ENCODE measurements at places on chromosomes 2 and 18.

- DNase-seq, result peak; percentile 12
These were observed 47.7 kb upstream of the TMEM247 start for GRCh38 chr2:46431481-46432235.

DNA sequence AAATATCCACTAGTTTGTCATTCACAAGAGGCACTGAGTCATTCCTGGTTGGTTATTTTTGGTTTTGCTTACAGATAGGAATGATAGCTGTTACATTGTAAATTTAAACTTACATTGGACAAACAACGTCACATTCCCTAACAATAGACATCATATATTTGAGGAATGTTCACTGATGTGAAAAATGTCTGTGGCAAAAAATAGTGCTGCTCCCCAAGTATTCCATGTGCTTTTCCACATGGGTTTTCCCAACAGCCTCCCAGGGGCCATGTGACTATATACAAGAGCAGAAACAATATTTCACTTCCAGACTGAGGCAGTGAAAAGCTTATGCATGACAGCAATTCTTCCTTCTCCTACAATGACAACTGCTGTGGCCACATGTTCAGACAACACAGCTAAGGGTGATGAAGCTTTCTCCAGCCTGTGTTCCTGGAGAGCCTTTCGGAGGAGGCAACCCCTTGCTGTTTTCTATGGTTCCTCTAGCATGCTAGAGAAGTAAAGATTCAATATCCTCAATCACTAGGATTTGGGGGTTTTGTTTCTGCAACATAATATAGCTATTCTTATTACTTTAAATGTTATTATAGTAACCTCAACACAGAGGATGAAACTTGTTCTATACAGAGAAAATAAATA is 202.7 kb downstream of the PTH2R start:
- no peak for DNase-seq

DNA sequence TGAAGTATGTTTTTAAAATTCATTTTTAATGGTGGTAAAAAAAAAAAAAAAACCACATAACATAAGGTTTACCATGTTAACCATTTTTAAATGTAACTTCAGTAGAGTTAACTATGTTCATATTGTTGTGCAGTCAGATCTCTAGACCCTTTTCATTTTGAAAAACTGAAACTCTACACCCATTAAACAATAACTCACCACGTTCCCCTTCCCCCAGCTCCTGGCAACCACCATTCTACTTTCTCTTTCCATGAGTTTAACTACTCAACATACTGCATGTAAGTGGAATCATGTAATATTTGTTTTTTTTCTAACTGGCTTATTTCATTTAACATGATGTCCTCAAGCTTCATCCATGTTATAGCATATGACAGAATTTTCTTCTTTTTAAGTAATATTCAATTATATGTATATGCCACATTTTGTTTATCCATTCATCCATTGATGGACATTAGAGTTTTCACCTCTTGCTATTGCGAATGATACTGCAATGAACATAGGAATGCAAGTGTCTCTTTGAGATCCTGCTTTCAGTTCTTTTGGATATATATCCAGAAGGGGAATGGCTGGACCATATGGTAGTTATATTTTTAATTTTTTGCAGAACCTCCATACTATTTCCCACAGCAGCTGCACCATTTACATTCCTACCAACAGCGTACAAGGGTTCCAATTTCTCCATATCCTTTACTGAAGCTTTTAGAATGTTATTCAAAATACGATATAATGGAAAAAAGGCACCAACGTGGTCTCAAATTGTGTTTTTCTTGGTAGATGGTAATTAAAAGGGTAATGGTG is 91.0 kb downstream of the SPTBN1 start:
- DNase-seq, result no peak

- DNase-seq, result no peak
These were observed 32.1 kb upstream of the NCKAP5 start for GRCh38 chr2:133600266-133600928.

DNA sequence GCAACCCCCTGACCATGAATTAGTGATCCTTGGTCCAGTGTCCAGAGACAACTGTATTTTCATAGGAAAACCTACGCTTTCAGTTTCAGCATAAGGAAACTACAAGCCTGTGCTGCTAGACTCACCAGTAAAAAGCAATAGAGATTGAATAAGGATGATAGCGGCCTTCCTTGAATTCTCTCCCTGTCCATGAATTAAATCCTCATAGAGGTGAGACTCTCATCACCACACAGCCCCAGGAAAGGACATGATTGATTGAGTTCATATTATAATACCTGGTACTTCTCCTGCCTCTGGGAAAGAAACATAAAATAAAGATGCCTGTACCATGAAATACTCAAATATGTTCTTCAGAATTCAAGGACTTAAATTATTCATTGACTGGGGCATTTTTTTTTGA is 146.3 kb upstream of the SPOPL start:
- no peak for DNase-seq

GRCh38 chr2:219430633-219431615 is 3.7 kb upstream of the SPEG start:
- peak; percentile 55 for DNase-seq

GRCh38 chr2:20430035-20430434 is 16.8 kb upstream of the RHOB start:
- DNase-seq, result no peak

GRCh38 chr2:176464886-176465564 is 195.8 kb downstream of the MTX2 start:
- no peak for DNase-seq

DNA sequence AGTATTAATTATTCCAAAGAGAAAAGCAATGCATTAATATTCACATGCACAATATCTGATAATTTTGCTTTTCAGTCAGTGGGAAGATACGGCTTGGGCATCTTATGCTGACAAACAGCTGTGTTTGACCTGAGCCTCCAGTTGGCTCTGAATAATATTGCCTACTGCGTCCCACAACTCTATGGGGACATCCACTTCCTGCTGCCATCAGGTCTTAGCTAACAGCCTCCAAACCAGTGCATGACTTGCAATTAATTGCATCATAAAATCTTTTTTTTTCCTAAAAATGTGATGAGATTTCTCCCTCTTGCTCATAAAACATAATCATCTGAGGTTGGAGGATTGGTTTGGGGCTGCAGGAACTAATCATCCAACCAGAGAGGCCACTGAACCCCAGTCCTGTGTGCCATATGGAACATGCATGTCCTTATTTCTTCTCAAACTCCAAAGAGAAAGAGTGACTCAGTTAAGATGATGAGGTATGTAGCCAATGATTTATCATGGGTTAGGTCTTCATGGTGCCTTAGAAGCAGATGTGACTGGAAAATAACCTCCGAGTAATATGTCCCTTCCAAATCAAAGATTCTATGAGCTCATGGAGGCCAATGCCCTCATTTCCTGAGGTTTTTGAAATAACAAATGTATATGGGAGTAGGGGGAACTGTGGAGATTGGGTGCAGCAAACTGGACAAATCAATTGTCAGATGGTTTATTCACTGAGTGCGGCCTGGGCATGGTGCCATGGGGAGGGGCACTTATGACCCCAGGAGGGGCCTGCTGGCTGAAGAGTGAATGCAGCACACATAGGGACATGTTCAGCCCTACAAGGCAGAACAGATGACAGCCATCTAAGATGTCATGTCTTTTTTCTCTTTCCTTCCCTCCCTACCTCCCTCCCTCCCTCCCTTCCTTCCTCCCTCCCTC is 39.4 kb downstream of the EDAR start:
- peak; percentile 9 for DNase-seq

GRCh38 chr2:233152541-233152940 is 92.4 kb downstream of the INPP5D start:
- no peak for DNase-seq

- peak; percentile 53 for DNase-seq
These were observed 51.0 kb upstream of the CYP26B1 start for GRCh38 chr2:72198532-72199241.

GRCh38 chr18:3250237-3251107 is 2.9 kb downstream of the MYL12A start:
- DNase-seq, result peak; percentile 91

DNA sequence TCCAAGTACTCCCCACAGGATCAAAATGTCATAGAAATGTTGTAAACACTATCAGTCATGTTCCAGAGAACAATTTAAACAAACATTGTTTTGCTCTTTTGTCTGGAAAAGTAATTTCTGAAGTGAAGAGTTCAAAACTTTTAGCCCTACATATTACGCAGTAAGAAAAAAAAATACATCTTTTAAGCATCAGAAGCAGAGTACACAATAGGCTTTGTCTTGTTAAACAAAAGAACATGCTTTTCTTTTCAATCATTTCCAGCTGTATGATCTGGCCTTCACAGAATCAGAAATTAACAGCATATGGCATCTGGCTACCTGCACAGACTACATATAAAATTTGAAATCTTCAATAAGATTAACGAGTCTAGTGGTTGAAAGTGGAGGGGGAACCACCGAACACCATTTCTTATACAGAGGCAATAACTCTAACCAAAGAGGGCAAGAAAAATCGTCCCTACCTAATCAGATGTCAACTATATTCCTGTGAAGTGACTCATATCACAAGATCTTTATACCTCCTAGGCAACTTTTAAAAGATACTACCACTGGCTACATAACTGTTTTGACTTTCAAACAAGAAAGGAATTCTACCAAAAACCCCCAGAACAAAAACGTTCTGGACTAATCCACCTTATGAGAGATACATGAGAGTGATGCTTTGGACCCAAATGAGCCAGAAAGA is 149.3 kb downstream of the EXOC6B start:
- peak; percentile 4 for DNase-seq

DNA sequence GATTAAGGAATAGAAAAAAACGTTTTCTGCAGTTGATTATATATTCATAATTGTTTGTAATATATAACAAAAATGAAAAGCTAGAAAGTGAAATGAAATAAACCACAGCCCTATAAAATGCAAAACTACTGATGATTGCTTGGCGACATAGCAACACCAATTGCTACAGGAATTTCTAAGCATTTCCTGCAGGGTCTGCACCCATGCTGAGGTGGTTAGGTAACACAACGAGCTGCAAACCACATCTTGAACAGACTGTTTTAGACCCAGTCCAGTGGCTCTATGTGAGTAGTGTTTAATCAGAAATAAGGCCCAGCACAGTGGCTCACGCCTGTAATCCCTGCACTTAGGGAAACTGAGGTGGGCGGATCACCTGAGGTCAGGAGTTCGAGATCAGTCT is 17.2 kb upstream of the UGT1A9 start:
- no peak for DNase-seq

GRCh38 chr18:45689396-45689795 is 34.6 kb upstream of the SLC14A1 start:
- no peak for DNase-seq

DNA sequence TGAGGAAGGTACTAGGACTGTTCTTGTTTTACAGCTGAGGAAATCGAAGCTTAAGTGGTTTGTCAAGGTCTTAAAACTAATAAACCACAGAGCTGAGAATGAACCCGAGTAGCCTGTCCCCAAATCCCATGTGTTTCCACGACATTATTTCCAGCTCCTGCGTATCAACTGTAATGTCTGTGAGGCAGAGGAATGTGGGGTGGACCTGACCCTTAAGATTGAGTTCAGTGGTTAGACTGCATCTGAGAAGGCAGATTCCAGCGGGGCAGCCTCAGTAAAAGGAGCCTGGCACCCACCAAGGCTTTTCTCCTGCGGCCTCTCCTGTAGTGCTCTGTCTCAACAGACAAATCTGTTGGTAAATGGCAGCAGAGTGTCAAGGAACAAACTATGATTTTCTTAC is 81.9 kb upstream of the TMEM178A start:
- no peak for DNase-seq

DNA sequence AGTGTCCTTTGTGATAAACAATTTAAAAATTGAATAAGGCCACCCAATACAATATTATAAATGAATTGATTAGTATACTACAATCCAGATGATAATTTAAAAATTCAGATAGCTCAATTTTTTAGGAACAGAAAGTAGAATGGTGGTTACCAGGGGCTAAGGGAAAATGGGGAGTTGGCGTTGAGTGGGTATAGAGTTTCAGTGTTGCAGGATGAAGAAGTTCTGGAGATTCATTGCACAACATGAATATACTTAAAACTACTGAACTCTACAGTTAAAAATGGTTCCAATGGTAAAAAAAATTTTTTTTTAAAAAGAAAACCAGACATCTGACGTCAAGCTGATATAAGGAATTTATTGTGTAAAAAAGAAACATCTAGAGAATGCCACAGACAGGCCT is 20.9 kb downstream of the SLC39A6 start:
- DNase-seq, result no peak

GRCh38 chr2:233501198-233502076 is 65.1 kb downstream of the USP40 start:
- DNase-seq, result peak; percentile 66

GRCh38 chr2:26245810-26246209 is 1.1 kb downstream of the HADHB start:
- no peak for DNase-seq

- no peak for DNase-seq
These were observed 474.6 kb downstream of the SLC4A3 start for GRCh38 chr2:220101980-220102379.

GRCh38 chr2:188478724-188479123 is 187.1 kb downstream of the GULP1 start:
- no peak for DNase-seq

DNA sequence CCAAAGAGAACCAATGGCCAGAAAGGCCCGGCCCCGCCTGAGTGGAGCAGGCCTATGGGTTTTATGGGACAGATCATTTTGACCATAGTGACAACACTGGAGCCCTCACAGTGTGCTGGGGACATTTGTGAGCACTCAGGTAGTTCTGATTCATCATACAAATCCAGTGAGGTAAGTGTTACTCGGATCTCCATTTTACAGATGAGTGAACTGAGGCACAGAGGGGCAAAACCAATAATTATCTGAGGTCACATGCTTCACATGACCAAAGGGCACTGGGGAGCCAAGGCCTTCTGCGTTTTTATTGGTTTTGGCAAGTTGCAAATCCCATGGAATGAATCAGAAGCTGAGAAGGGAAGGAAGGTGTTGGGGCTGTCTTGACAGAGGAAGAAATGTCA is 111.5 kb upstream of the MGAT5 start:
- no peak for DNase-seq

DNA sequence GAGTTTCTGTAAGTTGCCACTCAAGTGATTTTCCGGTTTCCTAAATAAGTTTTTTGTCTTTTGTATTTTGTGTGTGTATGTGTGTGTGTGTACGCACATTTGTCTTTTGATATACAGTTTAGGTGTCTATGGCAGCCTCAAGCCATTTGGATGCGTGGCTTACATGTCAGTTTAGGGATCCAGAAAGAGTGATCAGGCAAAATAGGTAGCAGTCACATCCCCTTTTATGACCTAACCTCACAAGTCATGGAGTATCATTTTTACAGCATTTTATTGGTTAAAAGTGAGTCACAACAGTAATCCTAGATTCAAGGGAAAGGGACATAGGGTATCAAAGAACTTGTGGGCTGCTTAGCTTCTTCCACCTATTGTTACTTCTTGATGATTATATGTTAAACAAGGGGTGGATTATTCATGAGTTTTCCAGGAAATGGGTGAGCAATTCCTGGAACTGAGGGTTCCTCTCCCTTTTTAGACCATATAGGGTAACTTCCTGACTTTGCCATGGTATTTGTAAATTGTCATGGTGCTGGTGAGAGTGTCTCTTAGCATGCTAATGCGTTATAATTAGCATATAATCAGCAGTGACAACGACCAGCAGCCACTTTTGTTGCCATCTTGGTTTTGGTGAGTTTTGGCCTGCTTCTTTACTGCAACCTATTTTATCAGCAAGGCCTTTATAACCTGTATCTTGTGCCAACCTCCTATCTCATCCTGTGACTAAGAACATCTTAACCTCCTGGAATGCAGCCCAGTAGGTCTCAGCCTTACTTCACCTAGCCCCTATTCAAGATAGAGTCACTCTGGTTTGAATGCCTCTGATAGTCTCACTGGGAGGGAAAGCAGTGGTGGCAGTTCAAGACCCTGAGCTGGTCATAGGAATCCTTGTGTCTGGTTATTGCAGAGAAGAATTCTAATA is 8.6 kb upstream of the SOCS6 start:
- no peak for DNase-seq

GRCh38 chr2:194363295-194363694 is 1293.7 kb upstream of the SLC39A10 start:
- no peak for DNase-seq
